Activated naive CD4-positive, alpha-beta T cell (primary cell): ENCODE measurements at places on chromosomes 2 and 18.

- no peak for DNase-seq
Measured at GRCh38 chr2:40317046-40317445, 134.8 kb downstream of the SLC8A1 start.

DNA sequence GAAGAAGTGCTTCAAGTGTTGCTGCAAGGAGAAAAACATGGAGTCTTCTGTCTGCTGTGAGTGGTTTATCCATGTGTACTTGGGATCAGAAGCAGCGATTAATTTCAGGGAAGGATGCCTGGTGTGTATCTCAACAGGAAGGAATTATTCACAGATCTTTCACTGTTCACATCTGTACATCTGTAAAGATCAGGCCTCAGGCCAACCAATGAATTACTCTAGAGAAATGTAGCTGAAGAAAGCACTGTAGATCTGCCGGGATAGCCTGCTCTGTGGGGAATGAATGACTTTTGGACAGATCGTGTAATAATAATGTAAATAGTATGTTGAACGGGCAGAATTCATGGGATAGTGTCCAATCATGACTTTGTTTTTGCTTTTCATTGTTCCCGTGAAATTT lies 54.0 kb upstream of the SPP2 start:
- no peak for DNase-seq

GRCh38 chr2:129829588-129829987 lies 149.9 kb upstream of the RAB6C start:
- no peak for DNase-seq

DNA sequence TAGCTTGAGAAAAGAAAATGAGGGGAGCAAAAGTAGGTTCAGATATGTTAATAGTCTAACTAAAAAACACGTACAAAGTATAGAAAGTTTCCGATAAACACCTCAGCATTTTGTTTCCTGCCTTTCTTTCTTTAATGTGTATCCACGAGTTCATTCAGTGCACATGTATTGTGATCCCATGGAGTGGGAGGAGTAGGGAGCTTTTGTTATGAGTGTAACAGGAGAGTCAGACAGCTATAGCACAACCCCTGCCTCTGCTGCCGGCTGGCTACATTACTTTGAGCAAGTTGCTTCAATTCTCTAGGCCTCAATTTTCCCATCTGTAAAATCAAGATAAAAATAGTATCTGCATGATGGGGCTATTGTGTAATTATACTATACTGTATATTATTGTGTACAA lies 249.2 kb upstream of the FIGN start:
- no peak for DNase-seq

DNA sequence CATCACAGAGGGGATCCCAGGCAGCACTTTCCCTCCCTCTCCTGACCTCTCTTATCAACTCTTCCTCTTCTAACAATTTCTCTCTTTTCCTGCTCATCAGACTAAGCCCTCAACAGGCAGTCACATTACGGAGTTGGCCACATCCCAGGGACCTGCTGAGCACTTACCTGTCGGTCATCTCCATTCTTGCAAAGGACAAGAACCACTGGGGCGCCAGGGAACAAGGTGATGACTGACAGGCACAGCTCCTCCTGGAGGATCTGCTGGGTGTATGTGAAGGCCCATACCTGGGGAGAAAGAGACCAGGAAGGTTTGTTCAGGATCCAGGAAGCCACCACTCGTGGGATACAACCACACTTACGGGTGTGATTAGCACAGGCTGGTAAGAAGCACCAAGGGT lies 104.8 kb upstream of the CAPN13 start:
- no peak for DNase-seq

- no peak for DNase-seq
Measured at GRCh38 chr2:173962583-173963110, 2.5 kb downstream of the SP3 start.

DNA sequence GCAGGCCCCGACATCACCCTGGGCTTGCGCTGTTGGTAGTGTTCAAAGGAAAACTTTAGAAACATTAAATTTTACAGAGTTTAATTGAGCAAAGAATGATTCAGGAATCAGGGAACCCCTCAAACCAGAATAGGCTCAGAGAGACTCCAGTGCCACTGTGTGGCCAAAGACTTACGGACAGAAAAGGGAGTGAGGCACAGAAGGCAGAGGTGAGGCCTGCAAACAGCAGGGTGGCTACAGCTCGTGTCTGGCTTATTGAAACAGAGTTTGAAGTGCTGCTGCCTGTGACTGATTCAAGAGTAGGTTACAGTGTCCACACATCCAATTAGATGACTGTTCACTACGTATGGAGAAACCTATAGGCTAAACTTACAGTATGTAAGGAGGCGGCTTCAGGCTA lies 2.4 kb upstream of the CTDP1 start:
- no peak for DNase-seq

DNA sequence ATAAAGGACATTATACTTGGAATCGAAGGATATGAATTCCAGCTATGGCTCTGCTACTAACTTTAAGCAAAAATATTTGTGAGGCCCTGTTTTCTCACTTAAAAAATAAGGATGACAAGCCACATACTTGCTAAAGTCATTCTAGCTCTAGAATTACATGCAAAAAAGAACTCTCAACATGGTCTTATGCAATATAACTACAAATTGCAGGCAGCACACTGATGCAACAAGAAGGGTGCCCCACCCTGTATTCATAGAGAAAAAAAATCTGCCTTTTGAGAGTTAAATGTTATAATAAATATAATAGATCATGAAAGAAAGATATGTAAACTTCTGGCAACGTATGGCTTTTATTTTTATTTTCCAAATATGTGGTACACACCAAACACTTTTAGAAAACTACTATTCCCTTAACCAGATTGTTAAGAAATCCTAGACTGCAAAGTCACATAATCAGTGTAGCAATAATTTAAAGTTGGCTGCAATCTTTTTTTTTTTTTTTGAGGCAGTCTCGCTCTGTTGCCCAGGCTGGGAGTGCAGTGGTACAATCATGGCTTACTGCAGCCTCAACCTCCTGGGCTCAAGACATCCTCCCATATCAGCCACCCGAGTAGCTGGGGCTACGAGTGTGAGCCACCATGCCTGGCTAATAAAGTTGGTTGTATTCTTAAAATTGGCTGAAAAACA lies 40.2 kb upstream of the WDSUB1 start:
- no peak for DNase-seq

DNA sequence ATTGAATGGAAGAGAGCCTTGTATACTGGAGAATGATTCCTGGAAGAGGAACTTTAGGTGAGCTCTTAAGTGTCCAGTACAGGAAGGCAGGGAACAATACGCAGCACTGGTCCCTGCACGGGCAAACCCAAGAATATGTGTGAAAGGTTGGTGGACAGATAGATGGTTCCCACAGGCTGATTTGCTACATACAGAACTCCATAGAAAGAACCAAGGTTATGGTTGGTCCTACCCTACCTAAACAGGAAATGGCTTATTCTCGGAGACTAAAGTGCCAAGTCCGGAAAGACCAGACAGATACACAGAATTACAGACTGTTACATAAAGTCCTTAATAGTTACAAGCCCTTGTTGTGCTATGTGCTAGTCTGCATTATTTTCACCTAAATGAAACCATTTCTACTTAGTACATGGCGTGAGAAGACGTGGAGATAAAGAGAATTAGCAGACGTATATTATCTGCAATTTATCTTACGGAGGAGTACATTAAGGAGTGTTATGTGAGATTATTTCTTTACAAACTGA lies 1.2 kb downstream of the REV1 start:
- no peak for DNase-seq

DNA sequence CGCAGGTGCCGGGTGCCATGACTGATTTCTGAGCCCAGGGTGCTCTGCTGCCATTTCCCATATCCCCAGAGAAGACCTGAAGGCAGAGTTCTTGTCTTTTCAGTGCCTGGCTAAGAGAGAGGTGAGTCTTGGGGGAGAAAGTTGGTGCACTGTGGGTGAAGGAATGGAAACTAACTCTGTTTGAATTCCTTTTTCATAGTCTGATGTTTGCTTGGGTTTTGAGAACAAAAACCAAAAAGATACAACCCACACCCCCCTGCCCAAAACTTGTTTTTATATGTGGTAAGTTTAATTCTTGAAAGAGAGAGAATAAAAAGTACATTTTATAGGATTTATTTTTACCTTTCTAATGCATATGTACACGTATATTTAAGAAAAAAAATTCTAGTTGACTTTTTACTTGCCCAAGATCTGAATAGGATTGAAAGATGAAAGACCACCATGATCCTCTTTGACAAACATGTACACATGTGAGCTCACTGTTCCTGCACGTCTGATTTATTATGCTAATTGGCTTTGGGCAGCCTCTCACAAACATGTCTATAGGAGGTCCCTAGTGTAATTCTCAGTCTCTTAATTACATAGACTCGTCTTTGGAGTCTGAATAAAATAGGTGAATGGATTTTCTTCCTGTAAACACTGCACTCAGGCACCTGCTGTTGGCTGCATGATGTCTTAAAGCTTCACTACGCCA lies 46.3 kb downstream of the ARL4C start:
- DNase-seq: no peak

DNA sequence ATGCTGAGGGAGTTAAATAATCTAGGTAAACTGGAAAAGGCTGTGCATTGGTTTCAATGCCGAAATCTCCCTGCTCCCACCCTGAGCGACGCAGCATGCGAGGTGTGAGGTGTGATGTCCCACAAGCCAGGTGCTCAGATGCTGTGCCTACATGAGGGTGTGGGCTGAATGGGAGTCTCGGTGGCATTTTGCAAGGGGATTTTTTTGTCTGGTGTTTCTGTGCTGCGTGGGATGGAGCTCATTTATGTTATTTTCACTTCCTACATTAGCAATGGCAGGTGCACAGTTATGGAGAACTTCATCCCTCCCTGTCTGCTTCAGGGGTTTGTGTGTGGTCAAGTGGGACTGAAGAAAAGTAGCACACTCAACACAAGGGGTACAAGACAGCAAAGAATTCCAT lies 110.2 kb upstream of the CCDC68 start:
- no peak for DNase-seq

DNA sequence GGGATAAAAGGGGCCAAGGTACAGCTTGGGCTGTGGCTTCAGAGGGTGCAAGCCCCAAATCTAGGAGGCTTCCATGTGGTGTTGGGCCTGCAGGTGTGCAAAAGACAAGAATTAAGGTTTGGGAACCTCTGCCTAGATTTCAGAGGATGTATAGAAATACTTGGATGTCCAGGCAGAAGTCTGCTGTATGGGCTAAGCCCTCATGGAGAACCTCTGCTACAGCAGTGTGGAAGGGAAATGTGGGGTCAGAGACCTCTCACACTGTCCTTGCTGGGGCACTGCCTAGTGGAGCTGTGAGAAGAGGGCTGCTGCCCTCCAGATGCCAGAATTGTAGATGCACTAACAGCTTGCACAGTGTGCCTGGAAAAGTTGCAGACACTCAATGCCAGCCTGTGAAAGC lies 880.6 kb upstream of the ID2 start:
- no peak for DNase-seq

DNA sequence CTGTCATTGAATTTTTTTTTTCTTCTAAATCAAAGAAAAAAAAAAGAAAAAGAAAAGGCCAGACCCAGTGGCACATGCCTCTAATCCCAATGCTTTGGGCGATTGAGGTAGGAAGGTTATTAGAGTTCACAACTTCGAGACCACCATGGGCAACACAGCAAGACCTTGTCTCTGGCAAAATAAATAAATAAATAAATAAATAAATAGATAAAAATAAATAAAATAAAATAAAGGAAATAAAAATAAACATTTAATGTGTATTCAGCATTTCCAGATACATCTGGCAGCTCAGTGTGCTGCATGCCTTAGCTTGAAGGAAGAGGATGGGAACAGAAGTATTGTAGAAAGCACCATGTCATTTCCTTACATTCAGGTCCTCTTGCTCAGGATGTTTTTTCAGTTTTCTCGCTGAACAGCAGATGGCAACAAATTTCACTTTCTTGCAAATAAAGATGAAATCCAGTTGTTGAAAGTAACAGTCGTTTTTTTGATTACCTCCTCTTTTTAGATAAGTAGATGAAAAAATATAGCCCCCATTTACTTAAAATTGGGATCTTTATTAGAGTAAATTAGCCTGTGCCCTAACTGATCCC lies 25.7 kb upstream of the FAM178B start:
- no peak for DNase-seq
